LHCN-M2 (cell line): ENCODE measurements at places on chromosomes 7 and 10. TPM values are rescaled to one million over a fixed set of nuclear protein-coding genes. Genes with fewer than 3 reads are reported as not detected.

GRCh38 chr10:132113766-132114365, 48.1 kb downstream of the JAKMIP3 start:
- DNase-seq, result no peak

GRCh38 chr10:120314442-120314841, 142.6 kb upstream of the PLPP4 start:
- DNase-seq, result no peak

Gene KLF14
- total RNA-seq, result not detected in 2 replicates

- DNase-seq, result peak; percentile 27
These were observed 33.2 kb upstream of the NAMPT start for GRCh38 chr7:106317971-106318370.

- DNase-seq, result no peak
These were observed 3.0 kb downstream of the ASZ1 start for GRCh38 chr7:117424090-117424829.

DNA sequence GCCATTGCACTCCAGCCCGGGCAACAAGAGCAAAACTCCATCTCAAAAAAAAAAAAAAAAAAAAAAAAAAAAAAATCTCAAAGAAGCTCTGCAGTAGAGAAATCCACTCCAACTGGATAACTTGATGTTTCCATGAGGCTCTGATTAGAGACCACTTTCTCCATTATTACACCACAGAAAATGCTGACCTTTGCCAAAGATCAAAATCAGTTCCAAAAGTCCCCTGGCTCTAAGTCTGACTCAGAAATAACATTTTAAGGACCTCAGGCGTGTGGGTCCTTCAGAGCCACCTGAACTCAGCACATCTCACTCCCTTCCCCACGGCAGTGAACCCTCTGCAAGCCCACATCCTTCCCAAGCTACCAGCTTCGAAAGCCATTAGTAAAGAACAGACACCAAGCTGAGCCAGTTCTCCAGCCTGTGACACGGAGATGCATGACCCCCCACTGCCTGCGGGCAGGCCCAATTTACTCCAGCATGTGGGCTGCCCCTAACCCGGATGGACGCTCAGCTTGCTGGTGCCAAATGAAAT, 13.8 kb upstream of the TMEM120A start:
- DNase-seq, result no peak

GRCh38 chr10:131277969-131278368, 33.6 kb downstream of the TCERG1L start:
- DNase-seq, result no peak

GRCh38 chr7:116436305-116436826, 63.2 kb upstream of the CAV2 start:
- DNase-seq, result no peak

- no peak for DNase-seq
These were observed 182.7 kb downstream of the CUX1 start for GRCh38 chr7:102000123-102000522.

DNA sequence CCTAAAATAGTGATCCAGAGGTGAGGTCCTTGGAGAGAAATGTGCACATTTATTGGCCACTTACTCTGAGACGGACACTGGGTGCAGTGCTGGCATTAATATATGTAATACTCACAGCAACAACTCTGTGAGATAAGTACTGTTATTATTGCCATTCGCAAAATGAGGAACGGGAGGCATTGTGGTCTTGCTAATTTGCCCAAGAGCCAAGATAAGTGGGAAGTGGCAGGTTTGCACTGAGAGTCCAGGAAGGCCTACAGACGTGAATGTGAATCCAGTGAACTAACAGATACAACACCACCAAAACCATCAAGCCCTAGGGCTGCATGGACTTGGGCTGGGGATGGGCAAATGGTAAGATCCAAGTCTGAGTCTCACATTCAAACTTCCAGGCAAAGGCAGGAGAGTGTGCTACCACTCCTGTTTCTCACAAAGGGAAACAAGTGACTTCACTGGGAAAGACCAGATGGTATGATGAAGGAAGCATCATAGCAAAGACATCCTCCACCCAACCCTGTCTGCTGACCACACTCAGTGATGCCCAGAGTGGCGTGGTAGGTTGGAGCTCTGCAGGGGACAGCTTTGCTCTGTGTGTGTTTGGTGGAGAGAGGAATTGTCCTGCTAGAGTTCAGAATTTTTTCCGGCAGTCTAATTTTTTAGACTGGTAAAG, 19.2 kb downstream of the TMEM273 start:
- no peak for DNase-seq

Gene TBC1D12
- total RNA-seq, result 10.0 and 18.0 TPM in 2 replicates

Gene FANK1
- total RNA-seq, result 2.2 and 2.3 TPM in 2 replicates

GRCh38 chr7:50718311-50718710, 64.4 kb downstream of the GRB10 start:
- no peak for DNase-seq

Gene FAM221A
- total RNA-seq, result 1.5 and 2.6 TPM in 2 replicates

DNA sequence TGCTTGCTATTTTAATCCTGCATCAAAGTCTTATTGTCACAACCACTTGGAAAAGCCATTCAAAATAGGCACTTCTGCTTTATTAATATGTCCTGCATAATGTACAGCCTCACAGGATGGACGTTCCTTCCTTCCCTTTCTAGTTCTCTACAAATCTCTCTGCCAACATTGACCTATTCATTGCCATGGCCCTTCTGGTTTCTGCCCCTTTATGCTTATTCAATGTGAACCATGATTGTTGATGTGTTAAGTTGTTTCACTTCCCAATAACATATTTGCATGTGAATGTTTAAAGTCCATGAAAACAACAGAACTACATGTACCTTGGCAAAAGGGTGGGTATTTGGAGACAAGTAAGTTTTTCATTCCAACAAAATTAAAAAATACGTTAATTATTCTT, 45.7 kb downstream of the COL28A1 start:
- DNase-seq, result no peak

Gene LRRD1
- 0.06 TPM in 1 of 2 replicates, not detected in the other for total RNA-seq

- no peak for DNase-seq
These were observed 636.5 kb downstream of the CALN1 start for GRCh38 chr7:71775648-71776047.

Gene DOCK1
- 38.0 and 45.5 TPM in 2 replicates for total RNA-seq

DNA sequence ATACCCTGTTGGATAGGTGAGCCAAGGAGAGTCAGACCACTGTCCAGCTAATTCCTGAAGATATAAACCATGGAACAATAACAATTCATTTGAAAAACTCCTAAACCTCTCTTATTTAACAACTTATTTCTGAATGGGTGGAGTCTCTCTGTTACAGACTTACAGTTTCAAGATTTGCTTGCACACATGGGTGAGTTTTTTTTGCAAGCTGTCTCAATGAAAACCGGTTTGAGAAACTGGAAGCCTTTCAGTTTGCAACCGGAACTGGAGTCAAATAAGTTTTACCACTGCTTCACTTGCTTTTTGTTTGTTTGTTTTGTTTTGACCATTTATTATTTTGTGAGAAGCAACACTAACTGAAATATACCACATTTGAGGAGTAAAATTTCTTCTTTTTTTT, 243.8 kb downstream of the MTERF1 start:
- no peak for DNase-seq

Gene OR2A7
- total RNA-seq, result not detected in 2 replicates

DNA sequence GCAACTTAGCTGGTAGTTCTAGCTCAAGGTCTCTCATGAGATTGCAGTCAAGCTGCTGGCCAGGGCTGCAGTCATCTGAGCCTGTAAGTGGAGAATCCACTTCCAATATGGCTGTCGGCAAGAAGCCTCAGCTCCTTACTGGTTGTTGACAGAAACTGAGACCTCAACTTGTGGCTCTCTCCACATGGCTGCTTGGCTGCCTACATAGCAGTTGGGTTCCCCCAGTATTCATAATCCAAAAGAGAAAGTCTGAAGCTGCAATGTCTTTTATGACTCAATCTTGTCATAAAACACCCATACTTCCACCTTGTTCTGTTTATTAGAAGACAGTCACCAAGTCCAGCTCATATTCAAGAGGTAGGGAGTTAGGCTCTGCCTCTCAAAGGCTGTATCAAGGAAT, 334.9 kb upstream of the KMT2E start:
- DNase-seq, result no peak

Gene ZNF680
- total RNA-seq, result 21.6 and 25.3 TPM in 2 replicates

Gene CLDN4
- total RNA-seq, result 0.17 and 0.19 TPM in 2 replicates

Gene FOXI2
- not detected in 2 replicates for total RNA-seq

DNA sequence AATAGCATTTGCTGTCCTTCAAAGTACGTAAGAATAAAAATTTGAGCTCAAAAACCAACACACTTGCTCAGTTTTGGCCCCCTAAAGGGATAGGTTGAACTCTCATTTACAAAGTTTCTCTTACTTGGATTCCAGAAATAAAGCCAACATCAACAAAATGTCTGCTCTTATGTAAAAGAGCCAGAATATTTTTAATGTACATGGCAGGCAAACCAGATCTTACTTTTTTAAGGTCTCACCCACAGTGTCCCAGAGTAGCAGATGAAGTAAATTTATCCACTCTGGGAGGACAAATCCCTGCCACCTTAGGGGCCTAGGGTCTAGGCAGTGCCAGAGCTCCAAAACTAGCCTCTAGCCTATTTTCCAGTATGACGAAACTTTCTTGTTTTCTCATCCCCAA, 159.6 kb downstream of the SKAP2 start:
- DNase-seq, result peak; percentile 17

DNA sequence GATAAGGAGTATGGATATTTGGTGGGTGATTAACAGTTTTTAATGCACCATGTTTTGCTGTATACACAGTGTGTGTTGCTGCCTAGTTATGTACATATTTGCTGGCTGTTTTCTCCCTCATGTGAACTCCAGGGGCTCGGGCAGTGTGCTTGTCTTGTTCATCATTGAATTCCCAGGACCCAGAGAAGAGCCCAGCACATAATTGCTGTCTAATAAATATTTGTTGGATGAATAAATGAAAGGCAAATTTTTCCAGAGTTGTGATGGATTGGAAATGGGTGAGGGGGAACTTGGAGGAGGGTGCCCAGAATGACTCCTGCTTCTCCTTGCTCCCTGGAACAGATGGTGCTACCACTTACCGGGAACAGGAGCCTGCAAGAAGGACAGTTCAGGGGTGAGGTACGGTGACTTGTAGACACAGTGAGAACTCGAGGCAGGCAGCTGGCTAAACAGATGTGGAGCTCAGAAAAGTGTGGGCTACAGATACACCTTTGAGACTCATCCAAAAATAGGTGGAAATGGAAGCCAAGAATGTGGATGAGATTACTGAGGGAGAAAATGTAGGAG, 586.8 kb upstream of the MGMT start:
- DNase-seq, result no peak

Gene JAZF1
- 4.4 and 5.6 TPM in 2 replicates for total RNA-seq

Gene TEX47
- total RNA-seq, result not detected in 2 replicates

Gene CHAT
- total RNA-seq, result not detected in 2 replicates

Gene DEPP1
- total RNA-seq, result 4.6 and 10.0 TPM in 2 replicates

GRCh38 chr7:103805346-103805745, 184.1 kb downstream of the RELN start:
- DNase-seq, result no peak

Gene ZFAND4
- 6.3 and 8.3 TPM in 2 replicates for total RNA-seq

DNA sequence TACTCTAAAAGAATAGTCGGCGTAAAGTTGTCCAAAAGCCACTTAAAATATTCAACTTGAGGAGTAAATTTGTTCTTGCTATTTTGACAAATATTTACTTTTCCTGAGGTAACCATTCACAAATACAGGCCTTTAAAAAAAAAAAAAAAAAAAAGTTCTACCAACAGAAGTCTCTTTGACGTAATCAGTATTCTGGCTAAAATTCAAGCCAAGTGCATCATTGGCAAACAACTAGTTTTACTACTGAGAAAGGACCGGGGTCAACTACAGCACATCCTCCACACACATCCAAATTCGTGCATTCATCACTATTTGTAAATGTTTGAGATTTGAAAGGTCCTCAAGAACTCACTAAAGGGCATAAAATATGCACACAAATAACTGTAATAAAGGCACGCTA, 2.0 kb downstream of the OAT start:
- no peak for DNase-seq

DNA sequence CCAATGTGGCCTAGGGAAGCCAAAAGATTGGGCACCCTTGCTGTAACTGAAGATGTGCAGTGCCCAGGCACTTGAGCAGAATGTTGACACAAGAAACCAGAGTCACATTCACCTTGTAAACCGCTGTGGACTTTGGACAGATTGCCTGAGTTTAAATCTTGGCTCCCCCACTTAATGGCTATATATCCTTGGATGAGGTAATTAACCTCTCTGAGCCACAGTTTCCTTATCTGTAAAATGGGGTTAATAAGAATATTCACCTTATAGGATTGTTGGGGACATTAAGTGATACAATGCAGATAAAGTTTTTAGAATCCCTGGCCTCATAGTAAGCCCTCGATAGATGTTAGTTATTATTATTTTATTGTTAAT, 331.0 kb downstream of the LRMDA start:
- no peak for DNase-seq

Gene CFAP46
- not detected in 2 replicates for total RNA-seq

DNA sequence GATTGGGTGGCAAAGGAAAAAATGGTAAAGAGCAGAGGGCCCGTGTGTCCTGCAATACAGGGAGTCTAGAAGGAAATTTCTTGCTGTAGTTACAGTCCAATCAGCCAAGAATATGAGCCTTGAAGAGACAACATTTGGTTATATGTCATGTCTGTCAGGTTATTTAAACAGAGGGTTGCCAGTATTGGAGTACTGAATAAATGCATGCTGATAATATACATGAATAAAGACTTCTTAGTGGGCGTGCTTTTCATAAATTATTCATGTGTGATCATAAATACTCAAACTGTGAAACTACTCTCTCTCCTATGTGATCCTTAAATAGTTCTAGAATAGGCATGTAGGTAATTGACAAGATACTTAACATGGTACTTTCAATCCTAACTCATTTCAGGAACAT, 249.0 kb downstream of the CRPPA start:
- DNase-seq, result no peak

Gene DCLRE1C
- total RNA-seq, result 8.8 and 11.5 TPM in 2 replicates

DNA sequence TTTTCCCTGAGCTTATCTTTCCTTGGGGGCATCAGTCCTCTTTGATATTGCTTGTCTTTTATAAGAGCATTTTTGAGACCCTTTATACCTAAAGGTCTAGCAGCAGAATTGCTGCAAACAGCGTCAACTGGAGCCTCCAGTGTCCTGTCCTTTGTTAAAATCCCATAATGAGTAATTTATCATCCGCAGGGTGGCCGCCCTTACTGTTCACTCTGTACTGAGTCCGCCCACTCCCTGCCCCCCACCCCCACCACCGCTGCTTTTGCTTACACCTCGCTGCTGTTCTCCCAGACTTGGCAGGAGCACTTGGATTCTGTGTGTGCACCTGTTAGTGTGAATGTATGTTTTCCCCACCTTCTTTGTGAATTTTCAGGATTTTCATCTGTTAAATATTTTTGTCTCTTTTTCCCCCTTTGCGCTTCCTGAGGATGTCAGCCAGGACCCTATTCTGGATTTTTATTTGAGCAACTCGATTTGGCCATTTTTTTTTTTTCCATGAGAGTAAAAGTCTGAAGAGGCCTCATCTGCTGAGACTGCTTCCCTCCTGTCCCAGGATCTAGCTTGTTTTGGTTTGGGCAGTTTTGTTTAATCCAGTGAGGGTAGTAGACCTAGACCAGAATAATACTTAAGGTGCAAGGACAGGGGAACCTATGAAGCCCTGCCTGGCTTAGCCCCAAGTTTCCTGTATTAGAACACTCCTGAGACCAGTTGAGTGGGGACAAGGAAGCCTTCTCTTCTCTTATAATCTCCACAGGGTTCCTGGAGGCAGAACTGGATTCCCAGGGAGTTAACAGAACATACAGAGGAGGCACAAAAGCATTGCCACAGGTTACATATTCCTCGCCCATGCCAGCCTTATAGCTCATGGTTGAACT, 8.2 kb downstream of the AGFG2 start:
- DNase-seq, result no peak

Gene OPTN
- total RNA-seq, result 41.9 and 45.1 TPM in 2 replicates

Gene OR6B1
- total RNA-seq, result not detected in 2 replicates

GRCh38 chr7:156832195-156832877, 60.6 kb downstream of the LMBR1 start:
- no peak for DNase-seq

GRCh38 chr7:8800986-8801385, 367.6 kb downstream of the NXPH1 start:
- no peak for DNase-seq

Gene CXCL12
- total RNA-seq, result 0.13 and 0.29 TPM in 2 replicates
